HuH-7 (cell line): ENCODE measurements at places on chromosomes 2 and 18.

GRCh38 chr18:22084547-22084946, 84.8 kb upstream of the GATA6 start:
- no peak for DNase-seq

GRCh38 chr2:63047321-63048279, 3.0 kb upstream of the OTX1 start:
- DNase-seq, result no peak

- DNase-seq, result no peak
Observed at GRCh38 chr2:56715683-56716082, 531.9 kb downstream of the CCDC85A start.

DNA sequence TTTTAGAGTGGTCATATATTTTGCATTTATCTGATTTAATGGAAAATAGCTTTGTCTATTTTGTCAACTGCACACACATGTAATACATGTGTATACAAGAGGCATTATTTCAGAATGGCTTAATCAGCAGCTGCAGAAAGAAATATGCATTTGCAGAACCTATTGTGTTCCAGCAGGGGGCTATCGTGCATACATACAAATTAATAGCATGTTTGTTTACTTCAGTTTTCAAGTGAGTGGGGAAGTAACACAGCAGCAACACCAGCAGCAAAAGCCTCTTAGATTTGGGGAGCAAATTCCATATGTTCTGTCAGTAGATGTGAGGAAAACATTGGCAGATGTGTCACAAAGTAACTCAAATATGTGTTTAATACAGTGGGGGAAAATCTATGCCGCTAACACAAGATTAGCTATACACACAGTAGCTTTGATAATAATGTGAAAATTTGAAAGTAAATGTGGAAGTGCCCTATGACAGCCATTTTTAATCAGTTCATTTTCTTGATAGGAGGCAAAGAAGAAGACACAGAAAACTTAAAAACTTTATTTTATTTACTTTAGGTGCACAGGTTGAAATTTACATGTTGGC, 218.1 kb downstream of the WDR7 start:
- peak; percentile 4 for DNase-seq

DNA sequence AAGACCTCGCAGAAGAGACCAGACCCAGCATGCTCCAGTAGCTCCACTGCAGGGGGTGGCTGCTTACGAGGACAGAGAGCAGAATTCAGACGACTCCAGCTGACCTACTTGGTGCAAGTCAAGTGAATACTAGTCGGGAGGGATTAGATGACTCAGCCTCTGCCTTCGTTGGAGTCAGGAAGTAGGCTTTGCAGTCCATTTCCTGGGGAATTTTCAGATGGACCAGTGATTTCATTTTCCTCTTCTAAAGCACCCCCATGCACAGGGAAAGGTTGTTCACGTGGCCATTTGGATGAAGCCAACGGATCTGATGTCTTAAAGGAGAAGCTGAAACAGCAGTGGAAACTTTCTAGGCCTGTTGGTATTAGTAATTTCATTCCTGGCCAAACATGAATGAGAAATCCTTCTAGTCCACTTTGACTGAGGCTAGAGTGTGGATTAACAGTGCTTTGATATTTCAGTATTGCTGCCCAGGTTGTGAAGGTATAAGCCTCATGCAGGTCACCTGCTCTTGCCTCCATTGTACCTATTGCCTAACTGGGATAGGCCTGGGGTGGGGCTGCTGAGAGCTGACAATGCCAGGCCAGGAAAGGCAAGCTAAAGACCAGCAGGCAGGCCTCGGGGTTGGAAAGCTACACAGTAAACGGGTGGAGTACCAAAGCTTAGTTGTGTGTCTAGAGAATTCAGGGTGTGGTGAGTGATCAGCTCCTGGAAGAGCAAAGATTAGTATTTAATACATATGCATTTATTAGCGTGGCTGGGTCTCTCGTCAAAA, 117.6 kb upstream of the FOSL2 start:
- no peak for DNase-seq

DNA sequence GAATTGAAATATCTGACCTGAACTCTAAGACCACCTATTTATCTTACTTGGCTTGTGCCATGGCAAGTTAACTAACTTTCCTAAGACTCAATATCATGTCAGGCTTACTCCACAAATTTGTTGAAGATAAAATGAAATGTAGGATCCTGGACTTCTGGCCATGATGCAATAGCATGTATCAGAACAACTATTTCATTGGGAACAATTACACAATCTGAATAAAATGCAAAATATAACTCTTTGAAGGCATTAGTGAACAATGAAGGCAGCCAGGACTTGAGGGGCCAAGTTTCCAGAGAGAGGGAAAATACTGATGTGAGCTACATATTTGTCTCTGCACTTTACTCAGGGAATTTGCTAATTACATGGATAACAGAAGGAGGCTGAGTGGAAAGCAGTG, 476.5 kb upstream of the ACVR2A start:
- DNase-seq, result no peak

DNA sequence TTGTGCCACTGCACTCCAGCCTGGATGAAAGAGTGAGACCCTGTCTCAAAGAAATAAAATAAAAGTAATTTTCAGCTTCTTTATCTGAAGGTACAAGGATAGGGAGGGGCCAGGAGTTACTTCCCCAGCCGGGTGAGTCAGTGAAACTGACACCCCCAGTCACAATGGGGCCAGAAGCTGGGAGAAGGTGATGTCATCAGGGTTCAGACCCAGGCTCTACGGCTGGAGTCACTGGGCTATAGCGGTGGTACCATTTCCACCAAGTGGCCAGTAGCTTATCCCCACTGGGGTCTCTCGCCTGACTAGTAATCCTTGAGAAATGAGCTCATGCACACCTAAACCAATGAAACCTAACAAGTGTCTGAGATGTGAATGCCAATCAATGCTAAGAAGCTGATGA, 107.9 kb downstream of the ALPK2 start:
- no peak for DNase-seq

DNA sequence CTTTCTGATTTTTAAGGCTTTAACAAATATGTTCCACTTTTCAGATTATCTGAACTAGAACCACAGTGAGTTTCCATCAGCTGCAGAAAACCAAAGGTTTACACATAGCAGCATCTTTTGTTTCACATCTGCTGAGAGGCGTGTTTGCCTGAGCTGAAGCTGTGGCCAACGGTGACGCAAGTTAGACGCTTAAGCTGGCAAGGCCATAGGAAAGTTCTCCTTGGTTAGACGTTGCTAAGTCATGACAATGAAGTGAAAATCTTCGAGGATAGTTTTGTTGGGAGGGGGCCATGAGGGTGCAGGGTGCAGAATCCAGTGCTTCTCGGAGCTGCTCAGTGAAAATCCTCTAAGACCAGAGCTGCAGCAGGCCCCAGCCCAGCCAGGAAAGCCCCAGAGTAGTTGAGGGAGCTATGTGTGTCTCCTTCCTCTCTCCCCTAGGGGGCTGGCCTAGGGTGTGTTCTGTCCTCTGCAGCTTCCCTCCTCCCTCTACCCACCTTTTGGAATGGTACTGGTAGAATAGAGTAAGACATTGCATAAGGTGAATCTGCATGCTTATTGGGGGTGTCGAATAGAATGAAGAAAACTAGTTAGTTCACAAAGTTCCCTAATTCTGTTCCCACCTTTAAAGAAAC, 105.4 kb downstream of the FHOD3 start:
- DNase-seq, result no peak

- DNase-seq, result no peak
Observed at GRCh38 chr2:1675633-1676032, 68.7 kb downstream of the PXDN start.

- no peak for DNase-seq
Observed at GRCh38 chr2:32951672-32952071, 4.9 kb downstream of the LTBP1 start.

- DNase-seq, result peak; percentile 67
Observed at GRCh38 chr2:44044281-44044720, 48.5 kb upstream of the LRPPRC start.

DNA sequence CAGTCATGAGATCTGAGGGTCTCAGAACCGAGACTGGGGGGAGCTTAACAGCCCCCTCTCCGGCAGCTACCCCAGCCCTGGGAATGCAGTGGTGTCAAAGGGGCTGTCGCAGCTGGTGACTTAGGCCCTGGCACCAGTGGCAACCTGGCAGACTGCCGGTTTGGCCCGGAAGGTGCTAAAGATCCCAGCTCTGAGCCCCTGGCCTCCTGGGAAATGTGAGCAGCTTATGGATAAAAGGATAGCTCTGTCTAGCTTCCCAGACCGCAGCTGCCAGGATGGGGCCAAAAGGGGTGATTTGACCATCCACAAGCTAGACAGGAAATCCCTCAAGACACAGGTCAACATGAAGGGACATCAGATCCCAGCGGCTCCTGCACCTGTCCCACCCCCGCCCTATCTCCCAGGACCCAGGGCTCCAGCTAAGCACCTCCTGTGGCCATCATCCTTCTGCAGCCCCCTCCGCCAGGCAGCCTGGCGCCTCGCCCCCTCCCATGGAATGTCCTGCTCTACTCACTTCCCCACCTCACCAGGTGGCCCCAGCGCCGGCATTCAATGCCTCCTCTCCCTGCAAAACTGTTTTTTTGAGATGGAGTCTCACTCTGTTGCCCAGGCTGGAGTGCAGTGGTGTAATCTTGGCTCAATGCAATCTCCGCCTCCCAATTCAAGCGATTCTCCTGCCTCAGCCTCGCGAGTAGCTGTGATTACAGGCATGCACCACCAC, 33.2 kb upstream of the EFHD1 start:
- DNase-seq, result no peak

GRCh38 chr2:112762276-112762675, 2.1 kb downstream of the CKAP2L start:
- no peak for DNase-seq

DNA sequence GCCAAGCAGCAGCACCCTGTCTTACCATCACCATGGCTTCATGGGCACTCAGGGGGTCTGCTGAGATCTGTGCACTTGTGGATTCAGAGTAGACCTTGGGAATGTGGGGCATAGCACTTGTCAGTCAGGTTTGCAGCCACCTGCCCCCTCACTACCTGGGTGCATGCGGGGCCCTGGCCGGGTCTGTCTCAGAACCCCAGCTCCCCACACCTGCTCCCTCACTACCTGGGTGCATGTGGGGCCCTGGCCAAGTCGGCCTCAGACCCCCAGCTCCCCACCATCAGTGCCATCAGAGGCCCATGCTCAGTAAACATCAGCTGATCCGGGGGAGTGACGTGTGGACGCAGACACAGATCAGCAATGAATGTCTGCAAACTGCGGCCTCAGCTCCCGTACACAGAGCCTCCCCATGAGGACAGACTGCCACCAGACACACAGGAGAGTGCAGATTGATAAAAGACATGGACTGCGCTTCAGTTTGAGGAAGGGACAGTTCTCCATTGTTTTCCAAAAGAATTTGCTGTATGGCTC, 205.1 kb downstream of the GLI2 start:
- no peak for DNase-seq

DNA sequence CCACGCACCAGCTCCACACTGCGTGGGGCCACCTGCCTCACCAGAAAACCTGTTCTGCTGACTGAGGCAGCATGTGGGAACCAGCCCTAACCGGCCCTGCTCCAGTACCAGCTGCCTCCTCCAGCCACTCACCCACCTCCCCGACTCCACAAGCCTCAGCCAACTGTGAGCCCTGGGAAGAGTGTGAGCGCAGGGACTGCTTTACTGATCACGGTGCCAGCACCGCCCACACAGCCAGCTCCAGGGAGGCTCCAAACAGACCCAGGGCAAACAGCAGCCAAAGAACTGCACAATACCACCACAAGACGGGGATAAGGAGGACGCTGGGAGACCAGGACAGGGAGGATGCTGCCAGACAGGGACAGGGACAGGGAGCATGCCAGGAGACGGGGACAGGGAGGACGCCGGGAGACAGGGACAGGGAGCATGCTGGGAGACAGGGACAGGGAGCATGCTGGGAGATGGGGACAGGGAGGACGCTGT, 28.4 kb downstream of the EIPR1 start:
- DNase-seq, result no peak

- DNase-seq, result no peak
Observed at GRCh38 chr2:7025082-7025481, 107.9 kb downstream of the RNF144A start.

DNA sequence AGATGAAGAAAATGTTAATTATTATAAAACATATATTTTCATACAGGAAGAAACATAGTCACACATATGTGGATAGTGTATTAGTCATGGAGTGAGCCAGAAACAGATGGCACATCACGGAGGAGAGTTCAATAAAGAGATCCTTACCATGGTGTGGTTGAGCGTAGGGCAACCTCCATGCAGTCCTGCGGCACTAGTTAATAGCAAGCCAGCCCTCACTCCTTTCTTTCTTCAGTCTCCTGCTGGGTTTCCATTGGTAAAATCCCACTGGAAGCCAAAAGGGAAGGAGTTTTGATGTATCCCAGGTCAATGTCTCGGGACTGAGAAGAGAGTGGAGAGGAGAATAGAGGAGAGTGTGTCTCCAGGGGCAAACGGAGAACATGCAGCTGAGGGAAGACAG, 328.1 kb downstream of the NR4A2 start:
- DNase-seq, result no peak

GRCh38 chr2:10355471-10356438, 53.1 kb downstream of the HPCAL1 start:
- no peak for DNase-seq

GRCh38 chr2:181070119-181070835, 89.9 kb downstream of the UBE2E3 start:
- no peak for DNase-seq

GRCh38 chr2:222410534-222410933, 13.8 kb upstream of the SGPP2 start:
- no peak for DNase-seq

DNA sequence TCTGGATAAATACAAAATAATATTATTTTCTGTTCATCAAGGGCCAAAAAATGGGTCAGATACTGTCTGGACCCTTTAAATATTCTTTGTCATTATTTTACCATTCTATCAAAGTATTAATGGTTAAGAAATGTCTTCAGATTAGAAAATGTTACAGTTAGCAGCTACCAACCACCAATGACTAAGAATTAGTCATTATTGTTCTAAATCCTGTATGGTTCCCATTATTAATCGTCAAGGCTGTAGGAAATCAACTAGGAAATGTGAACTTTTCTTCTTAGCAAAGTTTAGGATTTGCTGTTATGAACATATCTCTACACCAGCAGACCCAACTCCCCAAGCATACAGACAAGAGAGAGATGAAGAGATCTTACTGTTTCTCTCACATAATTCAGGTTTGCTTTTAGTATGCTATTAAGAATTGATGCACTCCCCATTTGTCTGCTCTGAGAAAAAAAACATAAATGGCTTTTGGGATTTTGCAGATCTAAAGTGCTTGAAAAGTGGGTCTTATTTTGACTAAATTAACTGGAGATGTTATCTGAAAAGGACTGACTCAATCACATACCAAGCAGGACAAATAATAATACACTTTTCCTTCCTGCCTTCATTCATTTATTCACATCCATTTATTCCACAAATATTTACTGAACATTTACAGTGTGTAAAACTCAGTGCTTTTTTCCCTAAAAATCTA, 147.7 kb downstream of the PPP1R1C start:
- no peak for DNase-seq
